WERI-Rb-1 (cell line): ENCODE measurements at places on chromosomes 3 and 15.

GRCh38 chr15:91882858-91883586, 29.5 kb downstream of the SLCO3A1 start:
- no peak for DNase-seq

- DNase-seq: no peak
These were observed 31.6 kb downstream of the BTD start for GRCh38 chr3:15633159-15633558.

DNA sequence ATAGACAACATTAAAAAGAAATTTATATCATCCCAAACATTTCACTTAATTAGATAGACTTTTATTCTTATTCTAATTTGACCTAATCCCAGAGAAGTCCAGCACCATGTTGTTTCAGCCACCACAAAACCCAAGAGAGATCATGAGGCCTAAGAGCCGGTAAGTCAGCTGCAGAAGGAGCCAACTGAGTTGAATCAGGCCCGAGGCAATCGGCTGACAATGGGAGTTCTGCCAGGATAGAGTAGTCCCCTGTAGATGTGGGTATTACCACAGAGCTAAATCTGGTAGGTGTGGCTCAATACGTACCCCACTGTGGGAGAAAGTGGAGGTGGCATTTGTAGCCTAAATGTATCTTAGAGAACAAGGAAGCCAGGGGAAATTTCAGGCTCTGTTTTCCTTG, 49.7 kb upstream of the UMPS start:
- DNase-seq: no peak

GRCh38 chr15:56930669-56931313, 12.3 kb downstream of the TCF12 start:
- no peak for DNase-seq

GRCh38 chr3:81003817-81004216, 757.6 kb downstream of the GBE1 start:
- no peak for DNase-seq

DNA sequence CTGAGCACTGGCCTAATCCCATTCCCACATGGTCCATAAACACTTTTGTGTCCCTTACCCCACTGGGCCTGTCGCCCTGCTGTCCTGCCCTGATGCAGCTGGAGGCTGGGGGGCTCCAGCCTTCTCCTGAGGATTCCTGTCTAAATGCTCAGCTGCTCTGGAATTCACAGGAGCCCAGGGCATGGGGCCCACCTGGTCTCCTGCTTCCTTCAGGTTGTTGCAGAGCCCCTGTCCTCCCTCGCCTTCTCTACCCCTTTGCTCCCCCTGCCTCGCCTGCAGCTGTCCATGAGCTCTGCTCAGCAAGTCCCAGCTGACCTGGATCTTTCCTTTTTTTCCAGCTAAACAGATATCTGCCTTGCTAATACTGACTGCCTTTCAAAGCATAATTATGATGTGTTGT, 286.9 kb downstream of the XXYLT1 start:
- no peak for DNase-seq

DNA sequence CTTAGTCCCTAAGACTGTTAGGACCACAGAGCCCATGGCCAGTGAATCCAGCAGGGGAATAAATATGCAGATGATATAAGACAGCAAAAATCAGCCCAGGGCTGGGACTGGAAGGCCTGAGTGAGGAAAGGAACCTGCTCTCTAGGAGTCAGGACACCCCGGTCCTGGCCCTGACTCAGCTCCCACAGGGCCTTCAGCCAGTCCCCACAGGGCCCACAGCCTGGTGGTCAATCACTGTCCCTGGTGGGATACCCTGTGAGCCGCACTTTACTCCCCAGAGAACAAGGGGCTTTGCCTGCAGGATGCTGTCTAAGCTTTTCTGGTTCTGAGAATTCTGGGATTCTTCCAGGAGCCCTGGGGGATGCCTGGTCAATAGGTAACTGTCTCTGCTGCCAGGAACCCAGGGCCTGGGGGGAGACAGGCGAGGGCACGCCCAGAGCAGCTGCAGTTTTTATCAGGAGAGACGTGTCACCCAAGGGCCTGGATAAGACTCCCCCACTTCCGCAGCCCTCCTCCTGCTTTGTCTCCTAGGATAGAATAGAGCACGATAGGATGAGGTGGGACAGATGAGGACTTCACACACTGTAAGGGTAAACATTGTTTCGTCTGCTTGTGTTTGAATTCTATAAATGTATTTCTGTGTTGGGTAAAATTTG, 49.5 kb upstream of the MCF2L2 start:
- DNase-seq: no peak

GRCh38 chr3:55567615-55568014, 80.5 kb upstream of the WNT5A start:
- no peak for DNase-seq

DNA sequence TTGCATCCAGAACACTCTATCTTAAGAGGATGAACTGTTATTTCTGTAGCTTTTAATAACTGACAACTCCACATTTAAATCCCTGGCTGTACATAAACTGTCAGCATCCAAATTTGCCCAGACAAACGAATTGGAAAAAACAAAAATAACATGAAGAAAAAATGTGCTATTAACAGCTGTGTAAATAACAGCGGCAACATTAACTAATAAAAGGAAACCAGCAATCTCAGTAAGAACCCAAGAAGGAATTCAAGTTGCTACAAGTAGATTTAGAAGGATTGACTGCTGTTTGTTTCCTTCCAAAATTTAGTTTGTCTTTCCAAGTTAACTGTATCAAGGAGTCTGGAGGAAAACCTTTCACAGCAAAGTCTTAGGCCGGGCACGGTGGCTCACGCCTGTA, 550.6 kb upstream of the MDFIC2 start:
- DNase-seq: no peak
